ENCODE measurements at places on chromosomes 11 and 22. TPM values are rescaled to one million over a fixed set of nuclear protein-coding genes. Genes with fewer than 3 reads are reported as not detected.

RAG2 gene
- not detected for total RNA-seq

- no peak for DNase-seq
Observed at GRCh38 chr11:114158421-114158820, 98.9 kb downstream of the ZBTB16 start.

- no peak for DNase-seq
Observed at GRCh38 chr11:61787928-61788491, 4.4 kb downstream of the TMEM258 start.

NAV2 gene
- 0.27 TPM for total RNA-seq

- no peak for DNase-seq
Observed at GRCh38 chr11:123197711-123198110, 2.7 kb upstream of the CLMP start.

FXYD6 gene
- not detected for total RNA-seq

CCT8L2 gene
- total RNA-seq: not detected

DNA sequence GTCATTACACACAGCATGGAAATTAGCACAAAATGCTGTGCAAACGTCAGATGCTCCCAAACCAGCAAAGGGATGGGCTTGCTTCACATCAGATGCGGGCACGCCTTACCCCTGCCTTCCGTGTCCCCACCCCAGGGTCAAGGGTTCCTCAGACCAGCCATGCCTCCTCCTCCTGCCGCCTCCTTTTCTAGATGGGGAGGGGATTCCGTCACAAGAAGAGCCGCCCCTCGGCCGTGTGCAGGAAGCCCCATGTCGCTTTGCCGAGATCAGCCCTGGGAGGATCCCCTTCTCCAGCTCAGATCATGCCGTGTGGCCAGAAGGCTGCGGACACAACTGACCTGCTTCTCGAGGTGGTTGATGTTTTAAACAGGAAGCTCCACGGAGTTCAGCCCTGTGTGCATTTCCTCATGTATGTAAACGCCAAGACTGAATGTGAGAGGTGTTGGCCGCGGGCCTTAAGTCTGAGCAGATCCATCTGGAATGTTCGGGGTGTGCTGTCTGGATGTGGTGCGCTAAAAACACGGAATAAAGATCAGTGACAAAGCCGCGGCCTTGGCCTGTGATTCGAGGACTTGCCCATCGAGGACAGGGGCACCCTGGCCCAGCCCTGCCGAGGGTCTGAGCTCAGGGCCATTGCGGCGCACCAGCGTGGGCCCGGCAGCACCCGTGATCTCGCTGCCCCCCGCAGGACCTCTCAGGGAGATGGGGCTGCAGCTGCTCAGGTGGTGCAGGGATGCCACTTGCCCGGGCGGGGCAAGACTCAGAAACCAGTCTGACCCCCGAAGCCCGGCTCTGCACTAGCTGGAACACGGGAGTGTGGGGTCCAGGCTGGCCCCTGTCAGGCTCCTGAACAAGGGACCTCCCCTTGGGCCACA lies 412.9 kb downstream of the TBC1D22A start:
- no peak for DNase-seq

DNA sequence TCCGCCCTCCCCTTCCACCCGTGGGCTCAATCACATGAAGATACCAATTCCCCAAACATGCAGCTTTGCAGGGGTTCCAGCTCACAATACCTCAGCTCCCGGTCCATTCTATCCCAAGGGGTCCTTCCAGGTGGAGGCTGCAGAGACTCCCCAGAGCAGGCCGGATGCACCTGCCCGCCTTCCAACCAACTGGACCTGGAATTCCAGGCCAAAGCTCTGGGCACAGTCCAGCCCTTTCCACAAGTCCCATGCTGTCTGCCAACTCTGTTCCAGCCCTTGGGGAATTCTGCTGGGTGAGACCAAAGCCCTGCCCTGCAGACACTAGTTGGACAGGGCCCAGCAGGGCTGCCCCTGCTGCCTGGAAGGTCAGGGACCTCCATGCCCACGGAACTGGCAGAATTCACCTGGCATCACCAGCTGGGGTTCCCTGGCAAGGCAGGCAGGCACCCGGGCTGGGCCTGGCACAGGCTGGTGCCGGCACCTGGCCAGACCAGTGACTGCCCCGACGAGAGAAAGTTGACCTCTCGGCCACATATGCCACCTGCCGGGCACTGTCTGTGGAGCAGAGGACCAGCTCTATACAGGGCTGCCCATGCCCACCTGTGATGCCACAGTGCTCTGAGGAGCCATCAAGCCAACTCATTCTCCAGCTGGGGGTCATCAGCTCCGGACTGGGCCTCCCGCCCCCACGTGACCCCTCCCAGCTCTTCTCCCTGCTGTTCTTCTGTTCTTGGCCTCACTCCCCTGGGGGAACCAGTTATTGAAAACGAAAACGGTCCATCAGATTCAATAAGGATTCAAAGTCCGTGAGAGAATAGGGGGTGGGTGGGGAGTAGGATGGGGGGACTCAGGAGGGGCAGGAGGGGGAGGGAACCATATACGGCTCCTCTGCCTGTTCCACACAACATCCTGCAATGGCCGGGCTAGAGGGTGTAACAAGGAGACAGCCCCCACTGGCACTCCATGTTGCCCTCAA lies 4.7 kb downstream of the SYT7 start:
- DNase-seq: no peak

DNA sequence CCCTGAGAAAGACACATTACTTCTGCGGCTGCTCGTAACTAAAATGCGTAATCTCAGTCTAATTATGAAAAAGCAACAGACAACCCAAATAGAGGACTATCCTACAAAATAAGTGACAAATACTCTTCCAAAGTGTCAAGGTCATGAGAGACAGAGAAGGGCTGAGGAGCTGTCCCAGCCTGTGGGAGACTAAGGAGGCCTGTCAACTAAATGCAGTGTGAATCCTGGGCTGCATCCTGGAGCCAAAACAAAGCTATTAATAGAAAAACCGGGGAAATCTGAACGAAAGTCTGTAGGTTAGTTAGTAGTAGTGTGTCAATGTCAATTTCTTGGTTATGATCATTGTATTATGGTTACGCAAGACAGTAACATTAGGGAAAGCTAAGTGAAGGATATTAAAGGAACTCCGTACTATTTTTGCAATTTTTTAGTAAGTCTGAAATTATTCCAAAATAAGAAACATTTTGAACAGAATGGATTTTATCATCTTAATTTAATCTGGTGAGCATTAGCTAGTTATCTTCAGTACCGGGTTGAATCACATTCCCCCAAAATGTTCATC lies 39.8 kb upstream of the SLC35C1 start:
- DNase-seq: no peak

DNA sequence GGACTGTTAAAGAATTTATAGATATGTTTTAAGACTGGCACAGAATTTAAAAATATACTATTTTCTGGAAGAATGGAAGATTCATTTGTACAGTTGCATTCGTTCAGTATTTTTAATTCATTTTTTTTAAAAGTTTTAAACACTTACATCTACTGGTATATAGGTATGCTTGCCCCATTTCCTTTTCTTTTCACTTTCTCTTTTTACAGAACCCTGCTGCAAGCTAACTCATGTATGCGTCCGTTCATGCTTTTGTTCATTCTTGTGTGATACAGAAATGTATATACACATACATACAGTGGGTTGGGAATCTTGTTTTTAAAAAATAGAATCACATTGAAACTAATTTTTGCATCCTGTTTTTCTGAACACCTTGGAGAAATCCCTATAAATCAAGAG lies 31.0 kb downstream of the PACS1 start:
- DNase-seq: no peak

GRCh38 chr11:69526453-69526810 lies 45.0 kb downstream of the LINC01488 start:
- DNase-seq: no peak

DNA sequence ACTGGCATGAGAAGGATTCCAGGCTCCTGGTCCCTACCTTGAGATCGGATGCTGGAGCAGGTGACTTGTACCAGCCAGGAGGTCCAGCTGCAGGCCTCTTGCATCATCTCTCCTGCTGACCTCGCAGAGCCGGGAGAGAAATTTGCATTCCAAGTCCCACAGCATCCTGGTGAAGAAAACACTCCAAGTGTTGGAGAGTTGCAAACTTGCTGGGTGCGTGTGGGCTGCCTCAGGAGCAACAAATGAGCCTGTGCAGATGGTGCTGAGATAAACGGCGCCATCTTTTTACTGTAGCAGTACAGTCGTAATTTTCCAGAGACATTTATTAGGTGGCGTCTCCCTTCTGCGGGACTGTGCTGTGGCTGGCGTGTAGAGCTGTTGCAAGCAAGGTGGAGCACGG lies 32.1 kb upstream of the ZBTB16 start:
- DNase-seq: no peak

DNA sequence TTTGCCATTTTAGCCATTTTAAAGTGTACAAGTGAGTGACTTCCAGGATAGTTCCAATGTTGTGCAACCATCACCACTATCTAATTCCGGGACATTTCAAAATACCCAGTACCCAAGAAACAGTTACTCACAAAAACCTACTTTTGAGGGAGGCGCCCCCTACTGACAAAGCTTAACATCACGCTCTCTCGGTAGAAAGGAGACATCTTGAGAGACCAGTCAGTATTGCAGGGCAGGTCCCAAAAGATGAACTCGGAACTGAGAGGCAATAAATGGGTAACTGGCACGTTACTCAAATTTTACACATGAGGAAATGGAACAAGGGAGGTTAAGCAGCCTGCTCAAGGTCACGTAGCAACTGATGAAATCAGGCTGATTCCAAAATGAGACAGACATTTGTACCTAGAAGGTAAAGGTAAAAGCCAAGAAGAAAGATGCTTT lies 50.0 kb upstream of the POU2AF1 start:
- peak; percentile 73 for DNase-seq

CCDC134 gene
- total RNA-seq: 16.7 TPM

DNA sequence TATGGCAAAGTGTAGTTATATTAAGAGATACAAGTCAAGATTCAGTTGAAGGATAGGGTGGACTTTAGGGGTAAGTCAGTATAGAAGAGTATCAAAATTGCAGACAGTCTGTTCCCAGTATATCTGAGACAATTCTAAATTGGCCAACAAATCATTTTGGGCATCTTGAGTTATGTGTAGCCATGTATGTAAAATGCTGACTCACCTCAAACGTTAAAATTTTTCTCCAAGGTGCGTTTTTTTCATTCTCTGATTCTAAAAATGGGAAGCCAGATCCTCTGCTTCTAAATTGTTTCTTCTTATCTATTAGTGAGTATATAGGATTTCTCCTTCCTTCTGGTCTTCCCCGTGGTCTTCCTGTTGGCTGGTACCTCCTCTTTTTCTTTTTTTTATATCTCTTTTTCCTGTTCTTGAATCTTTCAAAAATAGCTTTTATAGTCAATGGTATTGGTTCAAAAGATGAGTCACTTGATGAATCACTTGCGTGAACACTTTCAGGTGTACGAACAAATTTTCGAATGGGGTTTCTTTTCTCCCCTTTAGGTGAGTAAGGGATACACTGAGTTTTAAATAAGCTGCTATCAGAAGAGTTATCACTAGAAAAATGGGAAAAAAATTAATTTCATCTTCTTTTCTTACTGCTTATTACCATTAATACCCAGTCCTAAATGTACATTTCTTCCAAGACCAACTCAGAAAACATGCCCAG lies 3.2 kb downstream of the TAF1D start:
- DNase-seq: no peak

CHRM1 gene
- not detected for total RNA-seq

- no peak for DNase-seq
Observed at GRCh38 chr11:43576320-43576802, 104.2 kb upstream of the HSD17B12 start.

RPS6KA4 gene
- 23.2 TPM for total RNA-seq

CRACR2B gene
- 0.66 TPM for total RNA-seq

- DNase-seq: peak; percentile 48
Observed at GRCh38 chr11:2768471-2769408, 68.9 kb upstream of the KCNQ1OT1 start.

- no peak for DNase-seq
Observed at GRCh38 chr11:119832202-119832935, 103.4 kb upstream of the NECTIN1 start.

DNA sequence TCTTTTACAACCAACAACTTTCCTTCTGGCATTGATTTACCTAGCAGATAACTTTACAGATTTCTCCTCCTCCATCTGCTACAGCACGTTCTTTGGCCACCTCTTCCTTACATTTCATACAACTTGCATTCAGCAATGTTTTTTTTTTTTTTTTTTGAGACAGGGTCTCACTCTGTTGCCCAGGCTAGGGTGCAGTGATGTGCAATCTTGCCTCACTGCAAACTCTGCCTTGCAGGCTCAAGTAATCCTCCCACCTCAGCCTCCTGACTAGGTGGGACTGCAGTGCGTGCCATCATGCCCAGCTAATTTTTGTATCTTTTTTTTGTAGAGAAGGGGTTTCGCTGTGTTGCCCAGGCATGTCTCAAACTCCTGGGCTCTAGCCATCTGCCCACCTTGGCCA lies 6.5 kb downstream of the PDE3B start:
- no peak for DNase-seq

DNA sequence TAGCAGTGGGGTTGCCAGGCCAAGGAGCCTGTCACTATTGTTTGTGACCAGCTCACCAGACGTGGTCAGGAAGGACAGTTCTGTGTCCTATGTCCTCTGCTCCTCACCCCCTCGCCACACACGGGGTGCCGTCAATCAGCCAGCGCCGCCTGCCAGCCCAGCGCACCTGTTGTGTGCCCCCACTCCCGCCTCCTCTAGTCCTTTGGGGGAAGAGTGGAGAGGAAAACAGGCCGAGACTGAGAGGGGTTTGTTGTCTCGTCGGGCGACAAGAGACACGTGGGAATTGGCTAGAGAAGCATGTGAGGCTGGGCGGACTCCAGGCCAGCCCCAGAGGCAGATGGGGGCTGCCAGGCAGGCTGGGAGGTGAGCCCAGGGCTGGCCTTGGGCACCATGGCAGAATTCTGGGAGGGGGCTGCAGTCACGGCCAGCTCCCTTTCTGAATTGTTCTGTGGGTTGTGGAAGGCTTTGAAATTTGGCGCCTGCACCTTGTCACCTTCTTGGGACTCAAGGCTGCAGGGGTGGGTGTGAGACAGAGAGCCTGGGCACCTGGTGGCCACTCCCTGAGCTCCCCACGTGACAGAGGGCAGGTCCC lies 3.1 kb upstream of the KCNQ1OT1 start:
- DNase-seq: no peak

- no peak for DNase-seq
Observed at GRCh38 chr11:124644426-124645280, 22.0 kb downstream of the TBRG1 start.

DNA sequence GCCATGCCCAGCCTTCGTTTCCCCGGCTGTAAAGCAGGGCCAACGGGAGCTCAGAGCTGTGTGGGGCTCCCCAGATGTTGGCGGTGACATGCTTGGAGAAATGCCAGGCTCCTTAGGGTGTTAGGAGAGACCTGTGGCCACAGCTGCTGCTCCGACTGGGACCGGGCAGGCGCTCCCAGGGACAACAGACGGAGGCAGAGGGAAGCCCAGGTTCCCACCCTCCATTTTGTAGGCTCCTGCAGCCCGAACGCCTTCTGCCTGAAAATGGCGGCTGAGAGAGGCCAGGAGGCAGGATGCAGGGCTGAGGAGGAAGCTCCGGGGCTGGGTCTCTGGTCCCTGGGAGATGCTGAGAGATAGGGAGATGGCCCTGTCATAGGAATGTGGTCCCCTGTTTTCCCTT lies 10.0 kb downstream of the CD6 start:
- no peak for DNase-seq

DNA sequence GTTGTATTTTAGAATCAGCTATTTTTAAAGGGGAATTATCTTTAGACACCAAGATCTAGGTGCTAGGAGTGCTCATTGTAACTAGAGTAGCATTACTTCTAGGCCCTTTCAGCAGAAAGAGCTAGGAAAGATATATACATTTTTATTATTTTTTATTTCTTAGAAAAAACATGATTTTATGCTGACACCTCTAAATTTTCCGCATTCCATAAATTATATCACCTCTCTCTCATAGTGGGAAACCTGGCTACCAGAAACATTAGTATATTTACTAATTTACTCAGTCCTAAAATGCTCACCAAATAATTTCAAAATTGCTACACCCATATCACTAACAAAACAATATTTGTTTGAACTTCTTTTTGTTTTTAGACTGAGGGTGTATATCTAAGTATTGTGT lies 32.1 kb upstream of the SLC36A4 start:
- DNase-seq: no peak
